AG10803 (cell line): ENCODE measurements at places on chromosomes 5 and 9.
A peak's percentile ranks its signal among the peaks of the same experiment; 100 is the strongest.

DNA sequence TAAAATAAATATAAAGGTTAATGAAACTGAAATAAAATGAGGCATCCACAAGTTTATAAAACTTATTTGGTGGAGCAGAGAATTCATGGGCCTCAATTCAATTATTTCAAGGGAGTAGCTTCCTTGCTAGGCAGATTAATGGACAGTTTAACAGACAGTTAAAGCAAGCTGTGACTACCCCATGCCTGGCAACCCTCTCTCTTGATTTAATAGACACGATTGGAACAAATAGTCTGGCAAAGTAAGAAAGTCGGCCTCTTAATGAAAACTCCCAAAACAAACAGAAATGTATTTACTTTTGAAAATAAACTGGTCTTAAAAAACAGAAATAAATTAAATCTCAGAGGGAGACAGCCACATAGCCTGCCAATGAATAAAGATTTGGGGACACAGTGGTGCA lies 40.1 kb upstream of the ERCC6L2 start:
- DNase-seq = no peak

DNA sequence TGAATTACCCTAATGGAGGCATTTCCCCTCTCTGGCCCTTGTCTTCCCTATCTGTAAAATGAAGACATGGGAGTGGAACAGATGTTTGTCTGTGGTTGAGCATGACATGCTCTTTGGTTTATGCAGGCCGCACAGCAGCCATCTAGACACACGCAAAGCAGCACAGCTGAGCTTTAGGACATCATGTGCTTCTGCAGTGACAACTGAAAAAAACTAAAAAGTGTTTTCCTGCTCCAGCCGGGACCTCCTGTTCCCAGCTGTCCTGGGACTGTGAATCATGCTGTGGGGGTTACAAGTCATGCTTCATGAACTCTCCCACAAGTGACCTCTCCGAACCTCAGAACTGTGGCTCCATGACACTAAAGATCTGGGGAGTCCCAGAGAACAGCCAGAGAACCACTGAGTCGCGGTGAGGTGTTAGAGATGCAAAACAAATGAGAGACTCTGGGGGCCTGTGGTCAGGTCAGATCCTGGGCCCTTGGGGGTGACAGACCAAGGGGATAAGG lies 1.7 kb downstream of the SMIM3 start:
- DNase-seq = peak; percentile 81

- DNase-seq = no peak
Measured at GRCh38 chr5:171578829-171579491, 159.5 kb downstream of the FGF18 start.

- DNase-seq = no peak
Measured at GRCh38 chr9:130499804-130500263, 55.1 kb downstream of the ASS1 start.

- DNase-seq = no peak
Measured at GRCh38 chr9:114684036-114684435, 2.0 kb upstream of the TEX48 start.

GRCh38 chr5:179298181-179298993 lies 46.9 kb downstream of the ADAMTS2 start:
- no peak for DNase-seq

DNA sequence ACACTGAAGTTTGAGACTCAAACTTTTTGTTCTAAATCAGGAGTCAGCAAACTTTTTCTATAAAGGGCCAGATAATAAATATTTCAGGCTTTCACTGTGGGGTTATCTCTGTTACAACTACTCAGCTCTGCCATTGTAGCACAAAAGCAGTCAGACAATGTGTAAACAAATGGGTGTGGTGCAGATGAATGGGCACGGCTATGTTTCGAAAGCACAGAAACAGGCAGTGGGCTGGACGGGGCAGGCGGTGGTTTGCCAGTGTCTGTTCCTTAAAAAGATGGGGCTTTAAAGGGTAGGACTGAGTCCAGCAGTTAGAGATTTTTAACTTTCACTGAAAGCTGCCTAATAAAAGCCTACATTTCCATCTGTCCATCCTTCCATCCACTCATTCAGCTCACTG lies 48.9 kb downstream of the PFDN1 start:
- peak; percentile 41 for DNase-seq

DNA sequence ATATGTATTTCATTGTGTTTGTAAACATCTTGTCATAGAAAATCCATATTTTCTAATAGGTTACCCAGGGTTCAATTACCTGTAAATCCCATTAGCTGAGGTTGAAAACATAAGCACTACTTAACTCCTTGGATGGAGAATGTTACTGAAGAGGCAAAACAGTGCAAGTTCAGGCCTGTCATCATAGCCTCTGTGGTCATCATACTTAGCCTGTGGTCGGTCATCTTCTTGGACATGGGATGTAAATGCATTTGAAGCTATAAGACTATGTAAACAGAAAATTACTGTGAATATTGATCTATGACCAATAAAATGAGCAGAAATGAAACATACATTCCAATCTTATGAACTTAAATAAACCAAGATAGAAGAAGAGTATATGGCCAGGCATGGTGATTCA lies 164.7 kb downstream of the CHSY3 start:
- DNase-seq = no peak

DNA sequence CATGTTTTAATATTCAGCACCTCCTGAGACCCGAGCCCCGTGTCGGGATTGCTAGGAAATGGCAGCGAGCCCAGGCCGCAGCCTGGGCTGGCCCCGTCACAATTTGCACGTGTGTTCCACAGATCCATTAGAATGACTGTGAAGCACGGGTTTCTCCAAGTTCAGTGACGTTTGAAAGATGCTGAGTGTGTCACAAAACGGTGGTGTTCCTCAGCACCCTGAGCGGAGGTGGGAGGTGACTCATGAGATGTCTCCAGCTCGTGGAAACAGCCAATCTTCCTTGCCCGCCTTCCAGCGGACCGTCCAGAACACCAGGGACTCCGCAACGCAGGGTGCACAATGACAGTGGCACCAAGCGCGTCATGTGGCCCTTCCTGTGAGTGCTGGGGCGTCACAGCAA lies 412.8 kb downstream of the IRX2 start:
- no peak for DNase-seq

GRCh38 chr9:31950756-31951155 lies 433.7 kb upstream of the ACO1 start:
- DNase-seq = no peak

DNA sequence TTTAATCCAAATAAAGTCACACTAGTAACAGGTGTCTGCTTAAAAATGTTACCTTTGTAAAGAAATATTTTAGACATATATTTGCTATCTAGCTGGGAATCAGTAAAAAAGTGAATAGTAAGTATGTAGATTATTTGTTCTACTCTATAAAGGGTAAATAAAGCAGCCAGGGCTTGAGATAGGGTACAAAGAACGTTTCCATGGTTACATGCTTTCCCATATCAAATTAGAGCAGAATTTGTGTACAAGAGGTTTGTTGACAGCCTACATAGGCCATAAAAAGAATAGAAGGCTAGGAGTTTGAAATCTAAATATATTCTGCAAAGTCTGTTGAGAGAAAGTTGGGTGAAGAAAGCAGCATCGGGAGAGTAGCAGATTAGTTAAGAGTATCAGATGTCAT lies 160.9 kb upstream of the POU5F2 start:
- DNase-seq = no peak

DNA sequence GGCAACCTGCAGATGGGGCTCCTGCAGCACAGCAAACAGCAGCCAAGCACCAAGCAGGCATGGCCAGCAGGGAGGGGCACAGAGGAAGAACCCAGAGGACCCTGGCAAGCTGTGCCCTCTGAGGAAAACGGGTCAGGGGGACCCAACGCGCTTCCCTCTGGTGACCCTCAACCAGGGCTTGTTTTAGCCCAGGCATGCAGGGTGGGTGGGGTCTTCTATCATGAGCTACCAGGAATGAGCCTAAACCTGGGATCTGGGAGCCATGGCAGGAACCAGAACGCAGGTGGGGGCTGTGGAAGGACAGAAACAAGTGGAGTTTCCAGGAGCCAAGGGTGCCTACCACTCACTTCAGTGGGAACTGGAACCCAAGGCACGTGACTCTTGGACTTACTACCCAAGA lies 20.9 kb downstream of the IPPK start:
- no peak for DNase-seq

- no peak for DNase-seq
Measured at GRCh38 chr9:114028646-114029045, 49.5 kb downstream of the AMBP start.

DNA sequence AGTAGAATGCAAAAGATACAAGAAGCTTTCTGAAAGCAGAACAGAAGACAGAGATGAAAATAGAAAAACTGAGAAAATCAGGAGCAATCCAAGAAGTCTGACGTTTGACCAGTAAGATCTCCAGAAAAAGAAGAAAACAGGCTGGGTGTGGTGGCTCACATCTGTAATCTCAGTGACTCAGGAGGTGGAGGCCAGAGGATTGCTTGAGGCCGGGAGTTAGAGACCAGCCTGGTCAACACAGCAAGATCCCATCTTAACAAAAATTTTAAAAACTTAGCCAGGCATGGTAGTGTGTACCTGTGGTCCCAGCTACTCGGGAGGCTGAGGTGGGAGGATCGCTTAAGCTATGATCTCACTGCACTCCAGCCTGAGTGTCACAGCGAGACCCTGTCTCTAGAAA lies 15.9 kb downstream of the RETREG1 start:
- no peak for DNase-seq

DNA sequence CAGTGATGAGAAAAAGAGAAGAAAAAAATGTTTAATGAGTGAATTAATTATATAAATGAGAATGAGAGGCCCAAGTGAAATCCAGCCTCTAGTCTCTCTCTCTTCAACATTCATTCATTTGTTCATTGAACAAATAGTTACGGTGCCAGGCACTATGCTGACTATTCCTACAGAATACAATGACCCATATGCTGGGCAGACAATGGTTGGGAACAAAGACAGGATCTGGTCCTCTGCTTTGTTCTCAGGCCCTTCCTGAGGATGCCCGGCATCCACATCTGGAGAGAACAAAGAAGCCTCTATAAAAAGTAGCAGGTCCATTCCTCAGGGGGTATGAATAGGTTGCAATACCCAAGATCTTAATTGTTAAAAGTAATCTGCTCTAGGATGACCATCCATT lies 6.9 kb downstream of the ADAM19 start:
- no peak for DNase-seq

DNA sequence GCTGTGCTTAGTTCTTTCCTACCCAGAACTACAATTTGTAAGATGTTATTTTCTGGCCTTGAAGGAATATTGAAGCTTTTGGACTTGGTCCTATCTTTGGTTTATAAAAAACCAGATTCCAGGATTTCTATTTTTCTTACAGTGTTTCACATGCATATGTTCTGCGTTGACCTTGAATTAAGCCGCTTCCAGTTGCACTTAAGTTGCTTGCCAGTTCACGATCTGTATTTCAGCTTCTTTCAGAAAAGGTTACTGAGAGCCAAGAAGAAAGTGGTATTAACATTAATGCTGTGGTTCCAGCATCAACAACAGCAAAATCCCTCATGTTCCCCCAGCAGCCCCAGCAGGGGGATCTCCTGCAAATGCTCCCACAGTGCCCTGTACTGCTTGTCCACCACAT lies 156.4 kb upstream of the ADAMTS16 start:
- DNase-seq = no peak

- no peak for DNase-seq
Measured at GRCh38 chr5:8740595-8740994, 805.3 kb downstream of the SEMA5A start.

- DNase-seq = no peak
Measured at GRCh38 chr9:124694414-124695279, 76.5 kb downstream of the NR6A1 start.

- DNase-seq = no peak
Measured at GRCh38 chr5:71817891-71818290, 98.8 kb downstream of the CARTPT start.

GRCh38 chr9:105681724-105682123 lies 12.6 kb upstream of the TMEM38B start:
- DNase-seq = peak; percentile 21

- DNase-seq = peak; percentile 86
Measured at GRCh38 chr5:71601222-71602026, 14.3 kb downstream of the MCCC2 start.

GRCh38 chr5:59621477-59621876 lies 272.0 kb downstream of the PDE4D start:
- peak; percentile 31 for DNase-seq

DNA sequence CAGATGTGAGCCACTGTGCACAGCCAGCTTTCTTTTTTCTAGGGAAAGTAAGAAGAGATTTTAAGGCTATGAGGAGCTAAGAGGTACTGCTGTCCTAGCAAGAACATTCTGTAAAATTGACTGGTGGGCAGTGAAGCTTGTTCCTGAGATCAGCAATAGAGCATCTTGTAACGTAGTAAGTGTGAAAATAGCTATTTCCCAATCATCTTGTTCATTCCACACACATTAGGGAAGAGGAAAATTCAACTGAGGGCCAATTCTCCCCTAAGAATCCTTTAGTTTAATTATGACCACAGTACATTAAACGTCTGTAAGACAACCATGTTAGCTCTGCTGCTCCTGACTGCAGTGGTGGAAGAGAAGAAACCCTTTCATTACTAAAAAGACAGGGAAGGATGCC lies 246.2 kb downstream of the EFNA5 start:
- DNase-seq = peak; percentile 29

- DNase-seq = no peak
Measured at GRCh38 chr5:78221467-78221866, 73.0 kb downstream of the AP3B1 start.

DNA sequence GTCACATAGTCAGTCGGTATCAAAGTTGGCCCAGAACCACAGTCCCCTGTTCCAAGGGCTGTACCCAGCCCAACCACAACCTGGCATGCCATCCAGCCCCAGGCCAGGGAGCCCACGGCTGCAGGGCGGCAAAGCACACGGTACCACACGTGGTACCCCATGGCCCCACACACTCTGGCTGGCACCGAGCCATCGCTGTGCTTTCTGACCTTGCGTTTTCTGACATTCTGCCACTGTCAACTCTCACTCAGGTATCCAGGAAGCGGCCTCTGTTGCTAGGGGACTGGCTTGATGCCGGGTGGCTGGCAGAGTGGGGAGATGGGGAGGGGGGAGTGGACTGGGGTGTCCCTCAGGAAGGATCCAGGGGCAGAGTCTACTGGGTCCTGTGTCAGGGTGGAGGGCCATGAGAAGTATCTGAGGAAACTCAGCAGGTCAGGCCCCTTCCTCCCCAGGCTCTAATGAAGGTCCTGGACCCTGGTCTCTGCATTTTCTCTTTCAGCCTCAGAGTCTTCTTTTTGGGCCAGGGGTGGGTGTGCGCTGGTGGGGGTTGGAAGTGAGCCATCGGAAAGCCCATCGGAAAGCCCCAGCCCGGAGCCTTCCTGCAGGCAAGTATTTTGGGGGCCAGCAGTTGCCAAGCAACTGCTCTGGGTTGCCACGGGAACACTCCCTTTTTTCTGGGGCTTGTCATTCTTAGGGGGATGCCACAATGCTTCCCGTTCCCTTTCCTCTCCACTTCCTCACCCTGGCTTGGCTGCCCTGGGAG lies 21.0 kb upstream of the RALGDS start:
- no peak for DNase-seq

GRCh38 chr9:86035827-86036440 lies 63.4 kb downstream of the GOLM1 start:
- DNase-seq = no peak

DNA sequence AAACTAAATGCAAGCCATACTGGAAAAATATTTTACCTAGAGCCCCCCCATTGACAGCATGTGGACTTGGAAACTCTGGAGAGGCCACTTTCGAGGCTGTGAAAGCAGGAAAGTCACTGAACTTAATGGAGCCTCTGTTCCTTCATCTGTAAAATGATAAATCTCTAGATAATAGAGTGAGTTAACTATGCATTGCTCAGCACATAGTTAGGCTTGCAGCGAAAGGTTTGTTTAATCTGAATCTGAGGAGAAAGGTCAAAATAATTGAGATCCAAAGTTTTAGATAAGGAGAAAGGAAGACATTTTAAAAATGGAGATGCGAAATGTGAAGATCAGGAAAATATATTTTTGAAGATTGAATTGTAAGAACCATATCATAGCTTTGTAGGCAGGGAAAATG lies 4.6 kb downstream of the PCSK5 start:
- no peak for DNase-seq
